ENCODE measurements at places on chromosomes 1 and 21.

GRCh38 chr1:162093095-162093494 lies 23.6 kb downstream of the NOS1AP start:
- DNase-seq: no peak

DNA sequence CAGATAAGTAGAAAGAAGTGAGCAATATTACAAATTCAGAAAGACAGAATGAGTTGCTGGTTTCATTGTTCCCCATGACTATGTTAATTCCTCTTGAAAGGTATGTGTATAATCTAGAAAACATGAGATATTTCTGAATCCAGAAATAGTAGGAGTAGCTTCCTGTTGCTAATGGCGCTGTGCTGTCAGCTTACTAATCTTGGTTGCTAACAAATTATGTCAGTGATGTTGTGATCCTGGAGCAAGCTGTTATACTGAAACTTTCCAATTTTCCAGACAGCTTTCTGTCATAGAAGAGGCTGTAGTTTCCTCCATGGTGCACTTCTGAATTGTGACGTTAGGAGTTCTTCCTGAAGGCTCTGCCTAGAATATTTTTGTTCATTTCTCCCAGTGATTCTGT lies 372.3 kb downstream of the USP25 start:
- no peak for DNase-seq

- DNase-seq: no peak
Measured at GRCh38 chr1:15328351-15329103, 81.2 kb upstream of the EFHD2 start.

DNA sequence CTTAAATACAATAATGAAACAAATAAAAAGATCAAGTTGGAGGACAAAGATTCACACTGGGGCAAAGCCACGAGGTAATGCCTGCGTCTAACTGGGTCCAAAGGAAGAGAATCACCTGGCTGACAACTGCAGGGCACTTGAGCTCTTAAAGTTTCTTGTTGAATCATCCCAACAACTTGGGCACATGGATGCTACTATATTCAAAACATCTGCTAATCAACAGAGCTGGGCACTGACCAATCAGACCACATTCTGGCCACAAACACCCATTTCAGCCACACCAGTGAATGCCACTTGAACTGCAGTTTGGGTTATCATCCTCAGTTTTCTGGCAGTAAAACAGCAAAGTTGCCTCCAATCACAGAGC lies 51.0 kb downstream of the ABCA4 start:
- no peak for DNase-seq
